ENCODE measurements at places on chromosomes 12 and 14.

- DNase-seq: no peak
Measured at GRCh38 chr12:11669348-11669747, 19.9 kb downstream of the ETV6 start.

DNA sequence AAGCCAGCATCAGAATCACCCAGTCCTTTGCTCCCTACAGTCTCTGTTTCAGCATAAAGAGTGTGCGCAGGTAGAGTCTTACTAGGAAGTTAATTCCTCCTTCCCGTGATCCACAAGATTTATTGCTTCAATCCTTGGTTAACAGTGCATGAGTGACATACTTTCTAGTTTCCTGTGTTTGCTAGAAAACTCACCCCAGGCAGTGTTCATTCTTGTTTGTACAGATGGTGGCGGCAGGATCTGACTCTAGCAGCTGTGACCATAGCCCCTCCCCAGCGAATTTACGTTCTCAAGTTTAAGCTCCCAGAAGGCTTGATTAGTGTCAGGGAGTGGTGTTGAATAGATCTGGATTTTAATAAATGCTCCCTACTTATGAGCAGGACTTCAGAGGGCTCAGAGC lies 75.9 kb upstream of the ANO2 start:
- DNase-seq: peak; percentile 11

GRCh38 chr12:15698377-15698871 lies 90.8 kb downstream of the EPS8 start:
- DNase-seq: no peak

DNA sequence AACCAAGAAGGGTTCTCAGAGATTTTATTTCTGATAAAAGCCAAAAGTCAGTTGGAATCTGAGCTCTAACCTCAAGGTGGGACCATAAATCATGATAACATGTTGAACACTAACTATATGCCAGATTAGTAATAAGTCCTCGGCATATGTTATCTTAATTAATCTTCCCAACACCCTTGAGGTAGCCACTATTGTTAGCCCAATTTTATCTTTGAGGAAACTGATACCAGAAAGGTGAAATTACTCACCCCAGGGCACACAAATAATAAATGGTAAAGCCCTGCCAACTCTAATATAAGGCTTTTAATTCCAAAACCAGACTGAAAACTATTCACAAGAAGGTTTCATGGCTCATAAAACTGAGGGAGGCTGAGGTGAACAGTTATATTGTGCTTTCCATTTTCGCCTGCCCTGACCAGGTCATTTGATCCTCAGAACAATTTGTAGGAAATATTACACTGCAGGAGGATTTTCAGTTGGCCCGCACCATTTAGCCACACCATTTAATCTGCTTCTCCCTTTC lies 16.1 kb upstream of the NUAK1 start:
- DNase-seq: no peak

DNA sequence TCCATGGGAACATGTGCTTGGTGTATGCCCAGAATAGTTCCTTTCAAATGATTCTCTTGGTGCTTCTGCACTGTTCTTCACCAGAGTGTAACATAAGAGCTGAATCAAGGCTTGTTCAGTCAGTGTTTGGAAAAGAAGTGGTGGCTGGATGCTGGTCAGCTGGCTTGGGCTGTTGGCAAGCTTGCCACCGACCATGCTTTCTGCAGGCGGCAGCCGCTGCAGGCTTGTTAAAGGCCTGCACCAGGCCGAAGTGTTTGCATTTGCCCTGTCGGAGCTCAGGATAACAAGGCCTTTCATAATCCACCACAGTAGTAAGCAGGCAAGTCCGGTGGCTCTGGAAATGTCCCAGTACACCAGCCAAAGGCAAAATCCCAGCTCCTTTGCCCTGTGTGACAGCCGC lies 26.9 kb downstream of the DAAM1 start:
- no peak for DNase-seq

DNA sequence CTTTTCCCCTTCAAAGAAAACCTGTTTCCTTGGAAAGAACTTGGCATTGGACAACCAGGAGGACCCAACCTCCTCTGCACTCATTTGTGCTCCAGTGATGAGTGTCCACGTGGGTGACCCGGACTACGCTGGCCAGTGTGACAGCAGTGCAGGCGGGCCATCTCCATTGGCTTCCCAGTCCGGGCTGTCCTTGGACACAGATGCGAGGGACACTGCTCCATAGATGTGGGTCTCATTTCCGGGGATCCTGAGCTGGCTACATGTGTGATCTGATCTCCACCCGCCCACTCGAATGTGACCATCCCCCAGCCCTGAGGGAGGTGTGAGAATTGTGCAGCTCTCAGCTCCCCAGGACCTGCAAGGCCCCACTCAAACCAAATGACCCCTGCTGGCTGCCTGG lies 836.6 kb upstream of the TMEM132C start:
- no peak for DNase-seq

DNA sequence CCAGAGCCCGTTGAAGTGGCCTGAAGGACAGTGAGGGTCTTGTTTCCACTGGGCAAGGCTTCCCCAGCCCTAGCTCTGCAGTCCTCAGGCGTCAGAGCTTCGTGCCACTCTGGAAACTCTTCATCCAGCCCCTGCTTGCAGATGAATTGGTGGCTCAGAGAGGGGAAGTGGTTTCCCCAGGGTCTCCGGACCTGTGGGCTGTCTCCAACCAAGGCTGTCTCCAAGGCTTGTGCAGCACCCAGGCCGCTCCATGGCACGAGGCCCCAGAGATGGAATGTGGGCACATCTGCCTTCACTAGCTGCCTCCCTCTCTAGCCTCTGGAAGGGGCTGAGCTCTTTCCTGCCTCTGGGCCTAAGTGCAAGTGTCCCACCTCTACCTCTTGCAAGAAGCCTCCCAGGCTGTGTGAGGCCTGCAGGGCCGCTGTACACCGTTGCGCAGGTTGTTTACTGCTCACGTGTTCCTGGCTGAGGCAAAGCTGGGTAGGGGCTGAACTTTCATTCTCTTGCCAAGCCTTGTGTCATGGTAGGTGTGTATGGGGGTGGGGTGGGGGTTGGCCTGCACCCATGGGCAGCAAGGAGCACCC lies 11.1 kb downstream of the RIN3 start:
- no peak for DNase-seq

GRCh38 chr14:92215579-92215978 lies 93.8 kb downstream of the CPSF2 start:
- DNase-seq: no peak

- no peak for DNase-seq
Measured at GRCh38 chr14:76964695-76965094, 63.8 kb downstream of the IRF2BPL start.

DNA sequence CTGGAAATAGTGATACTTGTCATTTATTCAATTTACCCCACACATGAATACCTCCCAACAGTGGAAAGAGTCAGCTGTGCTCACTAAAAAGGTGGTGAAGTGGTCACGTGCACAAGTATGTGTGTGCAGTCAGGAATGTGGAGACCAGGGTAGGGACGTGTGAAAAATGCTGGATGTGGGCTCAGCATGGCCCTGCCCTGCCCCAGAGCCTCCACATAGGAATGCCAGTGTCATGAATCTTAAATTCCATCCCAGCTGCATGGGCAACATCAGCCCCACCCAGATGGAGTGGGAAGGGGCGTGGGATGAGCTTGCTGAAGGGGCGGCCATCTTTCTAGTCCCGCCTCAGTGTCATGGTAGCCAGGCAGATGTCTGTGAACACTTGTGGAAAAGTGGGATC lies 87.7 kb downstream of the C12orf75 start:
- DNase-seq: peak; percentile 91

DNA sequence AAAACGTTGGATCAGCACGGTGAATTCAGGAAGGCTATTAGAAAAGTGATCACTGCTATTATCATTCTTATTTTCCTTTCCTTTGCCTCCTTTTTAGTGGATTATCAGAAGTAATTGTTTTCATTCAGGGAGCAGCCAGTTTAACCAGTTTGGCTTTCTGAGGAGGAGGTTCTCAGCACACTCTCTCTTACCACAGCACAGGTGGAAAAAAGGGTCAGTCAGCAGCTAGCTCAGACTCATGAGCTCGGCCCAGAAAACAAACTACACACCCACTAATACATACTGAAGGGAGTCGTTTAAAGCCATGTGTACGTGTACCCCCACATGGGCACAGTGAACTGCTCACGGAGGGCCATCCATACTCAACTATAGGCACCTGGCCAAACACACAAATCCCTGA lies 23.2 kb upstream of the MAGOHB start:
- DNase-seq: no peak

Data from HT1080 (cell line).